ENCODE measurements at places on chromosomes 1 and 21.
A peak's percentile ranks its signal among the peaks of the same experiment; 100 is the strongest.

DNA sequence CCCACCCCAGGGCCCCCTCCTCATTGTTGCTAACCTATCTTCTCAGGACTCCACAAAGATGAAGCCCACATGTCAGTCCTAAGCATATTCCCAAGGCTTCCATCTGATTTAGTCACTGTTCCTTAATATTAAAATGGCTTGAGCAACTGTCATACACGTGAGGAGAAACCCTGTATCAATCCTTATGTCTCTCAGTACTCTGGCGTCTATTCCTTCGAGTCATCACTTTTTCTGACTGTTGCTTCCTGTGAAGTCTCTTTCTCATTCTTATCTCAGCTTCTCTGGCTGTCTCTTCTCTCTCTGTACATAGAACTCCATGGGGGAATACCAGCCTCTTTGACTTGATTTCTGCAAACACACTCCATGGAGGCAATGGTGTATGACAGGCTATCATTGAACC, 98.4 kb downstream of the C4BPA start:
- no peak for DNase-seq

DNA sequence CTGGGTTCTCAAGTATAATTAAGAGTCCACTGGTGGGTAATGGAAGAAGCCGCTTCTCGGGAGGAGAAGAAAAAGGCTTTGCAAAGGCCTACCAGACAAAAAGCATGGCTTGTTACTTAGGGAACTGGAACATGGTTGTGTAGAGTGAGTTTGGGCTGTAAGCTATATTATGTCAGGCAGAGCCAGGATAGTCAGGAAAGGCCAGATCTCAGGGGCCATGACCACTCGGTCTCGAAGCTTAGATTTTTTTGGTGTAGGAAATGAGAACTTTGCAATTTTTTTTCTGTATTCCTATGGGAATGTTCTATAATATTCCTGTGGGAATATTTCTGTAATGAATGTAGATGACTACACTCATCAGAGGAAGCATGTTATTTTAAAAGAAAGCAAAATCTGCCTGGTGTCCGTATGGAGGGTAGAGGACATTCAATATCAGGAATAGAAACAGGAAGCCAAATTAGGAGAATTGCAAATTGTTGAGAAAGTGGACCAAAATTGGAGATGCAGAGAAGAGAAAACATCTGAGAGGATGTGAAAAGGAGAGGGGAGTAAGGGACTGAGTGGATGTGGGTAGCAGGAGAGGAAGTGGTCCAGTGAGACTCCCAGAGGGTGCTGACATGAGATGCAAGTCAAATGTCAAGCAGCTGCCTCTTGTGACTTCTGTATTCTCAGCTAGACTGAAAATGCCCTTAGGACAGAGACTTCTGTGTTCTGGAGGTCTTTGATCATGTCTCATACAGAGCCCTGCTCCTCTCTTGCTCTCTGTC, 45.2 kb upstream of the HAO2 start:
- DNase-seq = no peak

DNA sequence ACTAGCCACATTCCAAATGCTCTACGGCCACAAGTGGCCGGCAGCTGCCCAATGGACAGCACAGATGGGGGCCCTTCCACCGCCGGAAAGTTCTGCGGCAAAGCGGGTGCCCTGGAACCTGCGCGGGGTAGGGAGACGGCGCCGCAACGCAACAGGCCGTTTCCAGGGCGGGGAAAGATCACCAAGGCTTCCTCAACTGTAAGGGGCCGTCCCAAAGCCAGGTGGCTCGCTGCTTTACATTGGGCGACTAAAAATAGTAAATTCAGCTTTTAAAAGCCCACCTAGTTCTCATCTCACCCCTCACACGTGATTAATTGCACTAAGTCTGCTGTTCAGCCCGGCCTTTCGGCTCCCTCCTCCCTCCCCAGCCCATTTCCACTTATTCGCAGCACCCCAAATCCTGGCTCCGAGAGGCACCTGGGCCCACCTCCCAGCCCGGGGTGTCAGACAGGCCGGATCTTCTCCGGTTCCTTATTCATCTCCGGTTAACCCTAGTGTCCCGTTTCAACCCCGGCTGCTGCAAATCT, 643 bp downstream of the CFAP298 start:
- DNase-seq = peak; percentile 25

DNA sequence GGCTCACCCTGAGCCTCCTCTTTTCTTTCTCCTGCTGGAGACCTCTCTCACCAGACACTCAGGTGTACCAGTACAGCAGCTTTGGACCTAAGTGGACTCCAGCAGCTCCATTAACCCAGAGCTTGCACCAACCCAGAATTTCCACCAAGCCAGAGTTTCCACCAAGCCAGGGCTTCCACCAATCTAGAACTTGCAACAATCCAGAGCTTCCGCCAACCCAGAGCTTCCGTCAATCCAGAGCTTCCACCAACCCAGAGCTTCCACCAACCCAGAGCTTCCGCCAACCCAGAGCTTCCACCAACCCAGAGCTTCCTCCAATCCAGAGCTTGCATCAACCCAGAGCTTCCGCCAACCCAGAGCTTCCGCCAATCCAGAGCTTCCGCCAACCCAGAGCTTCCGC, 23.2 kb downstream of the CRYAA start:
- DNase-seq = no peak

DNA sequence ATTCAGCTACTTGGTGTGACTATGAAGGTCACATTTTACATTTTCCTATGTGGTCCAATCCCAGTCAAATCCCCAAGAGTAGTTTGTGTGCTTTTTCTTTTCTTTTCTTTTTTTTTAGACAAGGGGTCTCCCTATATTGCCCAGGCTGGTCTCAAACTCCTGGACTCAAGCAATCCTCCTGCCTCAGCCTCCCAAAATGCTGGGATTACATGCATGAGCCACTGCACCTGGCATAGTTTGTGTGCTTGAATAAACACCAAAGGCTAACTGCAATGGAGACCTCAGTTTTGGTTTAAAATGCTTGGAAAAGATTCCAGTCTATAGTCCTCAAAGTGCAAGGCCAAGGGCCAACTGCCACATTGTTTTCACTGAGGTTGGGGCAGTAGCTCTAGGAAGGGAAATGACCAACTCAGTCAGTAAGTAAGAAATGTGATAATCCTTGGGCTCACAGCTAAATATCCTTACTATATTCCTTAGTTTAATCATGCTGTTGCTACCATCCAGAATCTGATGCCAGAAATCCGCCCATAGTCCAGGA, 38.6 kb downstream of the EIF2B3 start:
- DNase-seq = no peak

DNA sequence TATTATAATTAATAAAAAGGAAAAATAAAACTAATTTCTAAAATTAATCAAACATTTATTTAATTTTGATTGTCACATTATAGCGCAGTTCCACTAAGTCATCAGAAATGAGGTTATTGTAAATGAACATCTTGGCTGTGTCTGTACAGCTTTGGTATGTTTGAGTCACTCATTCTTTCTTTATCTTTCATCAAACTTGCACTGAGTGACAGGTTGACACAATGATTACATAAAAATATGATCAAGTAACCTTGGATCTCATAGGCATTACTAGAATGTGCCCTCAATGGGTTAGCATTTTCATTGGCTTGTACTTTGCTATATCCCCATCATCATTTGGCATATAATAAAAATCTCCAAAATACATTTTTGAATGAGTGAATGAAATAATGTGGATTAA, 1353.2 kb upstream of the ADGRL2 start:
- DNase-seq = no peak

- DNase-seq = no peak
Observed at GRCh38 chr1:235642943-235643371, 6.6 kb downstream of the GNG4 start.

GRCh38 chr21:34670220-34670961, 1.6 kb downstream of the CLIC6 start:
- peak; percentile 60 for DNase-seq

DNA sequence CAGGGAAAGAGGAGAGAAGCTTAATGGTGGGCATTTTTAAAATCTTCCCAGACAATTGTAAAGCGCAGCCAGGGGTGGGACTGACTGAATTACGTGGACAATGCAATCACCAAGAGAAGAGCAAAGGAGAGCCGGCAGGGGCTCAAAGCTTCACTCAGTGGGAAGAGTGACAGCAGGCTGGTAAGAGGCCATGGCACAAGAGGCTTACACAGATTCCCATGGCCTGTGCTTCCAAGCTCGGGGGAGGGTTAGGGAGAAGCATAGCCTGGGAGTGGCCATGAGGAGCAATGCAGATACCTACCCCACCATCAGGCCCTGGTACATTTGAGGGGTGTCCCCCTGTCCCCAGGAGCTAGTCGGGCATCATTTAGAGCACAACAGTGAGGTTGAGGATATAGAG, 27.1 kb upstream of the SEC16B start:
- no peak for DNase-seq

GRCh38 chr21:30829659-30830058, at the start of gene KRTAP7-1:
TSS of gene KRTAP7-1 (minus strand) at chr21:30829759. CDS start at chr21:30829698, 61 bp downstream.
- DNase-seq = no peak

- DNase-seq = peak; percentile 40
Observed at GRCh38 chr1:162145280-162145965, 75.9 kb downstream of the NOS1AP start.

- DNase-seq = peak; percentile 76
Observed at GRCh38 chr1:161706113-161706481, 932 bp upstream of the FCRLA start.

DNA sequence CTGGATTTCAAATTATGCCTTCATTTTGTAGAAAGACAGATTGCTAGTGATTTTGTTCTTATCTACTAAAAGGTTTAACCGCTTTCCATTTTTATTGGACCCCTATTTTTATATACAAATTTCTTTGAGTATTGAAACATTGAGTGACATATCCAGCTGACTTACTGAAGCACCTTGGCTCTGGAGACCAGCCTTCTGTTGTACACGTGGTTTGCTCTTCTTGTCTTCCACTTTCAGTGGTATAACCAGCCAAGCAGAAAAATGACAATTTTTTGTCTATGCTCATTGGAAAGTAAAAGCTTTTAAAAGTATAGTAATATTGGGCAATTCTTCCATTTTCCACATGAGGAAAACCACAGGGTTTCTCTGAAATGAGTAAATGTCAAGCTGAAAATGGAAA, 4.4 kb downstream of the F13B start:
- DNase-seq = no peak

- peak; percentile 25 for DNase-seq
Observed at GRCh38 chr1:200317236-200317635, 92.6 kb downstream of the ZNF281 start.

GRCh38 chr1:188615321-188615720, 1786.6 kb downstream of the PLA2G4A start:
- DNase-seq = no peak

DNA sequence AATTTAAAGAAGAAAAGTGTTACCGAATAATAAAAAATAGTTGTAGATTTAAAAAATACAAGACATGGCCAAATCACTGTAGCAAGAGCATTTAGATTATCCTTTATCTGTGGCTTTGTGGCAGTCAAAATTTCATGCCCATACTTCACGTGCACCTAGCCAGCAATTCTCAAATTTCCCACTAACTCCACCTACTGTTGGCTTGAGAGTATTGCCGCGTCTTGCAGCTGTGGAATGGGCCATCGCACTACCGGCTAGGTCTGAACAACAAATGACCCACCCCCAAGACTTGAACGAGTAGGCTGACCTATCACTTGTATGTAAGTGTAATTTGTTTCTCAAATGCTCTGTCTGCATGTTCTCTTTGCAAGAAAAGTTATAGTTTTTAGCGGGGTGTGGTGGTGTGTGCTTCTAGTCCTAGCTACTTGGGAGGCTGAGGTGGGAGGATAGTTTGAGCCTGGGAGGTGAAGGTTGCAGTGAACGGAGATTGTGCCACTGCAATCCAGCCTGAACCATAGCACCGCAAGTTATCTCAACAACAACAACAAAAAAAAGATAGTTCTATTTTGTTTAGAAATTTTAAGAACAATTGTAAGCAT, 4.1 kb downstream of the KRTAP13-4 start:
- peak; percentile 61 for DNase-seq

DNA sequence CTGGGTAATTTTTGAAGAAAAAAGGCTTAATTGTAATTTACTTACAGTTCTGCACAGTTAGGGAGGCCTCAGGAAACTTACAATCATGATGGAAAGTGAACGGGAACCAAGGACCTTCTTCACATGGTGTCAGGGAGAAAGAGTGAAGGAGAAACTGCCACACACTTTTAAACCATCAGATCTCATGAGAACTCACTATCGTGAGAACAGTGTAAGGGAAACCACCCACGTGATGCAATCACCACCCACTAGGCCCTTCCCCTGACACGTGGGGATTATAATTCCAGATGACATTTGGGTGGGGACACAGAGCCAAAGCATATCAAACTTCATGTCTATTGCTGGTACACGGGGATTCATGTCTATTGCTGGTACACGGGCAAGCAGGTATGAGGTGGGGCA, 5.3 kb upstream of the SFT2D2 start:
- DNase-seq = no peak

- no peak for DNase-seq
Observed at GRCh38 chr21:45450423-45451090, 45.6 kb downstream of the COL18A1 start.

DNA sequence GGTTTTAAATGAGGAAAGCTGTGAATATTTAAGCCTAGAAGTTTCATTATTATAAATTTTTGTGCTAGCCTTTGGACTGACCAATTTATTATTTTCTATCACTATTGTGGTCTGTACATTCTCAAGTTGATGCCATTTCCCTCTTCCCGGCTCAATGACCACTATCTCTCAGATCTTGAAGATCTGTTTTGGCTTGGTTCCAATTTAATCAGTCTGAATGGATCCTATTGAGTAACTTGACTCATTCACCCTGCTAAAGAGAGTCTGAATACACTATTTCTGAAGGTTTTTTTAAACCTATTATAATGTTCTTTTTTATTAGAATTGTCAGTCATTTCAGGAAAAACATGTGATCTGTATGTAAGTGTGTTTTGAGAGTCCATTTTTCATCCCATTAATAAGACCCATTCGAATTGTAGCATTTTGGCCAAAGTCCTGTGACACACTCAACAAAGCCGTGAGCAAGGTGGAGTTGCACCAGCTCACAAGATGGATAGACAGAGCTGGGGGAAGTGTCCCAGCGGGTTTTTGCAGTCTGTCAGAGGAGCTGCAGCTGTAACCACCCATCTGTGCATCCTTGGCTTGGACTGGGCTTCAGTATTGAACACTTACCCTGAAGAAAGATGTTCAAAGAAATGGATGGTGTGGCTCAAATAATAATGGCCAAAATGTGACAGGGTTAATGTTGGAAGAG, 145.6 kb downstream of the NFIA start:
- no peak for DNase-seq

Data from Daoy (cell line).